Activated CD8-positive, alpha-beta memory T cell treated with anti-CD3 and anti-CD28 coated beads for 1 hour (primary cell): ENCODE measurements at places on chromosomes 5 and 9.

DNA sequence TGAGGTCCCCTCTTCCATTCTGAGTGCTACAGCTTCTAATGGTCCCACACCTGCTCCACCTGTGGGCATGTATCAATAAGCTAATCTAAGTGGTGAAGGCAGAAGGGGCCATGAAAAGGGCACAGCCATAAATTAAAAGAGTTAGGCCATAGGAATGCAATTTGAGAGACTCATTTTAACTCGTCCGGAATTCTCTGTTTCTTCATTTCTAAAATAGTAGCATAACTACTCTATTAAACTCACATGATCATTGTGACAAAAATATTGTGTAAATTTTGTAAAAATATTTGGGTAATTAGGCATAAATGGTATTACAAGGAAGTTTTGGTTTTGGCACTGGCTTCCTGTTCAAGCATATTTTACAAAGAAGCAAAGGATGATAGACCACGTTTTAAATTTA is 103.1 kb upstream of the TXNDC8 start:
- DNase-seq: no peak

DNA sequence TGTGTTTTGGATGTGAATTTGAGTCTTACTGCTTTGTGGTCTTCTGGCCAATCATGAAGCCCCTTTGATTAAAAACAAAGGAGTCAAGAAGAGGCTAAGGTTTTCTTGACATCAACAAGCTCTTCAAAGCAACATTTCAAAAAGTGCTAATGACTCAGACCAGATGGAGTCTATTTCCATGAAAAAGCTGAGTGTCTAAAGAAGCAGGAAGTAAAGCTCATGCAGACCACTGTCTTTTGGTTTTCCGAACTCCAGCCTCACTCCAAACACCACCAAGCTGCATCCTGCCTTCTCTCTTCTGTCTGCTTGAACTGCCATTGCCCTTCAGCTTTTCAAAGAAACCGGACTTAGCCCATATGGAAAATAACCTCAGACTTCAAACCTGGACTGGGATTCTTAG is 115.2 kb downstream of the PRDM6 start:
- DNase-seq: no peak

DNA sequence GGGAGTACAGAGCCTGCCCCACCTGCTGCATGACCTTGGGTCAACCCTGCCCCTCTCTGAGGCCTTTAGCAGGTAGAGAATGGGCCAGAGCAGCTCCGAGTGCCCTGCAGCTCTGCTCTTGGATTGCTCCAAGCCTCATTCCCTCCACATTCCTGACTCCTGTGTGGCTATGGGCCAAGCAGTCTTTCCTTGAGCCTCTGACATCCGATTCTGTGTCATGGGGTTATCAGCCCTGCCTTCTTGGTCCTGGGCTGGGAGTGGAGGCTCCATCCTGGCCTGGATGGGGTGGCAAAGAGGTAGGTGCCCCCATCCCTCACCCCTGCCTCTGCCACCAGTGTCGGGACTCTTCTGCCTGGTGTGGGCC is 13.7 kb downstream of the FPGS start:
- no peak for DNase-seq

DNA sequence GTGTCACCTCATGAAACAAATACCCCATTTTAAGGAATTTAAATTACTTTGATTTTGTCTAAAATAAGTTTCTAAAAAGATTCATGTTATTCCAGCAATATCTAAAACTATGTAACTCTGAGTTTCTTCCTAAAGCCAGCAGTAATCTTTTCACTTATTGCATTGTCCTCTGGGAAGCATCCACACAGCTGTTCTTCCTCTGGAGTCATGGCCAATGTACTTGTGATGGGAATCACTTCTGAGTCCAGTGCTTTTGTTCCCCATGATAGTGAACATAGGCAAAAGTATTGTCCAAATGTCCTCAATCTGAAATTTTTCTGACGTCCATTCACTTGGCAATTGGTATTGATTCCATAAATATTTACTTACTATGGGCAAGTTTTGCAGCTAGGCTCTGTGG is 125.0 kb downstream of the STARD4 start:
- DNase-seq: no peak

DNA sequence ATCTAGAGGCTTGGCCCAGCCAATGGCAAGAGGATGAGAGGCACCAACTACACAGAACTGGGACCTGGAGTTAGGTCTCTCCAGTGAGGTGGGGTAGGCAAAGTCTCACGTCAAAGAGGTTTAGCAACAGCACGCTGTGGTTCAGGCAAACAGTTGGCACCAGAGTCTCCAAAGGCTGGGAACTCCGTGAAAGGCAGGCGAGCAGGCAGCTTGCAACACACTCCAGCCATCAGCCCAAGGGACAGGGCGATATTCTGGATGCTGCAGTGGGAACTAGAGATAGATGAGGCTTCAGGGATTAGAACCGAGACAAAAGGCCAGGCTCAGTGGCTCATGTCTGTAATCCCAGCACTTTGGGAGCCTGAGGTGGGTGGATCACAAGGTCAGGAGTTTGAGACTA is 129.1 kb downstream of the PDZD2 start:
- DNase-seq: no peak

DNA sequence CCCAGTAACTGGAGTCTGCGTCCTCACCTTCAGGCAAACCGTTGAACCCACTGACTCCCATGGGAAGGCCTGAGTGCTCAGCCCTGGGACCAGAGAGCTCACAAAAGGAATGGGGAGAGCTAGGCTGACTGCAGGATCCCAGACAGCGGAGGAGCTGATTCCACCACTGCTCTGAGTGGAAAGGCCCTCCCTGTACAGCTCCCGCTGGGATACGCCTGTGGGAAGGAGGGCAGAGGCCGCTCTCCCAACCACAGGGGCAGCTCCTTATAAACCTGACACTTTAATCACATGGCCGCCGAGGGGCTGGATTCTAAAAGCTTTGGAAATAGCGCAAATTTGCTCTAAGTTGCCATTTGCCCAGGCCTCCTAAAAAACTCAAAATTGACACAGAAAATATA is 37.1 kb downstream of the DBH start:
- no peak for DNase-seq

GRCh38 chr5:148394587-148395019 is 10.8 kb downstream of the FBXO38 start:
- no peak for DNase-seq

GRCh38 chr9:133182151-133182550 is 18.4 kb upstream of the GBGT1 start:
- DNase-seq: no peak

DNA sequence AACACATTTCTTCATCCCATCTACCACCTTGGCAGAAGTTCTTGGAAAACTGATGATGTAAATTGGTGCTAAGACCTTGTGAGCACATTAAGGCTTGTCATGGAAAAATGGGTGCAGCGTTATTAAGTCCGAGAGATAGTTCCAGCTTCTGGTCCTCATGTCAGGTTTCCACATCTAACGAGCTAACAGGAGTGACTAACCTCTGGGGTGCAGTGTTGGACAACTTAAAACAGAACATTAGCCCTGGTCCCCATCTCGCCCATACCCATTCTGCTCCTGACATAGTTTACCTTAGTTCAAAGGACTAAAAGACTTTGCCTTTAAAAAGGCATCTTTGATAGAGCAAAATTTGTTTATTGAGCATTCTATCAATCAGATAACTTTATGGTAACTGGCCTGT is 128.0 kb downstream of the SLC1A3 start:
- DNase-seq: no peak

DNA sequence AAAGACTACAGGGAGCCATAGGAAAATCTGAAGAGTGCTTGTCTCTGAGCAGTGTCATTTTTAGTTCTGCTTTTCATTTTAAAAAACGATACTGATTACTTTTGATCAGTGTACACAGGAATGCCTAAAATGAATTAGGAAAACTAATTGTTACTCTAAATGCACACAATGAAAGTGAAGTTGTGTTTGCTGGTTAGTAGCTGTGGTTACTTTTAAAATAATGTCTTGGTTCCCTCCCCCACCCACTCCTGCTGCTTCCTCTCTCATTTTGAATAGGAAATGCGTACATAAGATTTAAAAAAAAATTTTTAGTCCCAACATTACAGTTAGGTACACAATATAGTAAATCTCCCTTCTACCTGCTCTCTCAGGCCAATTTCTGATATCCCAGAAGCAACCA is 47.5 kb upstream of the PLPP1 start:
- no peak for DNase-seq

GRCh38 chr5:88847420-88847819 is 35.6 kb downstream of the MEF2C start:
- DNase-seq: no peak

GRCh38 chr5:59684388-59685190 is 208.9 kb downstream of the PDE4D start:
- no peak for DNase-seq

DNA sequence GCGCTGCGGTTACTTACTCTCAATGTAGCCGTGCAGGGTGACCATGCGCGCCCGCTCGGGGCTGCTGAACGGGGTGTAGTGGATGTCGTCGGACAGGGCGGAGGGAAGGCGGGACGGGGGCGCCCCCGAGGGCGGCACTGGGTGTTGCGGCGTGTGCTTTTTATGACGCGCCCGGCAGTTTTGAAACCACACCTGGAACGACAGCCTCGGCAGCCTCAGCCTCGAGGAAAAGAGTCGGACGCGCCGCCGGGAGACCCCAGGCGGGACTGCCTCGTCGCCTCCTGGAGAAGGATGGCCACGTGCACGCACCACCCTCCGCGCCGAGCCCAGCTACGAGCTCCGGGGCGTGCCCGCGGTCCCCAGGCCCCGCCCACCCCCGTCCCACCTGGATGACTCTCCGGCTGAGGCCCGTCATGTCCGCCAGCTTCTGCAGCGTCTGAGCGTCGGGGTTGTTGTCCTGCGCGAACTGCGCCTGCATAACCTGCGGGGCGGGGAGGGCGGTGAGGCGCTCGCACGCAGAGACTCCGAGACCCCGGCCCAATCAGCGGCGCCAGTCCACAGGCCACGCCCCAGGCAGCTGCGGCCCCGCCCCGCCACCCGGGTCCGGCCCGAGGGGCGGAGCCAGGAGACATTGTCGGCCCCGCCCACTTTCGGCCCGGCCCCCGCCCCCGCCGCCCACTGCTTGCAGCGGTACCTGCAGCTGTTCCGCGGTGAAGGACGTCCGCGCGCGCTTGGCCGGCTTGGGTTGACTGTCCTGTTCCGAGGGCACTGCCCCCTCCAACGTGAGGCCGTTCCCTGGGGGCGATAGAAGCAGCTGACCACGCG is 15.0 kb downstream of the LHX6 start:
- peak; percentile 24 for DNase-seq

- no peak for DNase-seq
Measured at GRCh38 chr9:112881331-112881730, 9.3 kb downstream of the SLC46A2 start.

DNA sequence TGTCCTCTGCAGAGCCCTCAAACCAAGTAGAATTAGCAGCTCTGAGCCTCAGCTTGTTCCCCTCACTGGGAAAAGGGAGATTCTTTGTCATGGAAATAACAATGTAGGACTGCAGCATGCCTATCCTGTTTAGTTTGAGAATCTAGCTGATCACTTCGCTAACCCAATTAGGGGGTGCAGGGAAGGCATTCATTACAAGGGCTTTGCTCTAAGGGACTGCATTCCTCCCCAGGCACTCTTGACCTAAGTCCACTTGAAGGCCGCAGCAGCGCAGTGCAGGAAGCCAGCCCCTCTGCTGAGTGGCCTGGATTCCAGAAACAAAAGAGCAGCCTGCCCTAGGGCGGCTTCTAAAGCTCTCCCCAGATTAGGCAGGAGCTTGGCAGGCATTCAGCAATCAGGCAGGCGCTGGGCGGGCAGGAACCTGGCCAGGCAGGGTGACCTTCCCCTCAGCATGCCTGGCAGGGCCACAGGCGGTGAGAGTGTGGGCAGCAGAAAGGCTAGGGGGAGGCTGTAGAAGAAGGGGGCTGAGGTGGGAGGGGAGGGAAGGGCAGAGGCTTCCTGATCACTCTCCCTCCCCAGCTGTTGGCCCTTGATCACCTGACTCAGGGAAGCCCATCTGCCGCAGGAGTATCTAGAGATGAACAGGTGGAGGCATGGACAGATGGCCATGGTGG is 24.8 kb downstream of the CCNJL start:
- no peak for DNase-seq

GRCh38 chr5:168424594-168425323 is 61.5 kb upstream of the RARS1 start:
- DNase-seq: no peak

DNA sequence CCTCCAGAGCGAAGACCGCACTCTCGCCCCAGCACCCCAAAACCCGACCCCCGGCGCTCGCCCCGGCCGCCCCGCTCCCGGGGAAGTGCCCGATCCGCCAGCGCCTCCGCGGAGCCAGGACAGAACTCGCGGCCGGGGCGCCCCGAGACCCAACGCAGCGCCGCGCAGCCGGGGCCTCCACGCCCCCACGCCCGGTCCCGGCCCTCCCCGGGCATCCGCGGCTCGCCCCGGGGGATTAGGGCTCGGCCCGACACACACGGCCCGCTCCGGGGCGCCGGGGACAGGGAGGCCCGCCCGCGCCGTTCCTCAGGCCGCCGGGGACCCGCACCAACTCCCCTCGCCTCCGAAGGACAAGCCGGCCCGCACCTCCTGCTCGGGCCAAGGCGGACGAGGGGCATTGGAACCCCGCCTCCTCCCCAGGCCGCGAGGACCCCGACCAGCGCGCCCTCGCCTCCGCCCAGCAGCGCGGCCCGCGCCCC is 544 bp downstream of the FNBP1 start:
- DNase-seq: no peak

DNA sequence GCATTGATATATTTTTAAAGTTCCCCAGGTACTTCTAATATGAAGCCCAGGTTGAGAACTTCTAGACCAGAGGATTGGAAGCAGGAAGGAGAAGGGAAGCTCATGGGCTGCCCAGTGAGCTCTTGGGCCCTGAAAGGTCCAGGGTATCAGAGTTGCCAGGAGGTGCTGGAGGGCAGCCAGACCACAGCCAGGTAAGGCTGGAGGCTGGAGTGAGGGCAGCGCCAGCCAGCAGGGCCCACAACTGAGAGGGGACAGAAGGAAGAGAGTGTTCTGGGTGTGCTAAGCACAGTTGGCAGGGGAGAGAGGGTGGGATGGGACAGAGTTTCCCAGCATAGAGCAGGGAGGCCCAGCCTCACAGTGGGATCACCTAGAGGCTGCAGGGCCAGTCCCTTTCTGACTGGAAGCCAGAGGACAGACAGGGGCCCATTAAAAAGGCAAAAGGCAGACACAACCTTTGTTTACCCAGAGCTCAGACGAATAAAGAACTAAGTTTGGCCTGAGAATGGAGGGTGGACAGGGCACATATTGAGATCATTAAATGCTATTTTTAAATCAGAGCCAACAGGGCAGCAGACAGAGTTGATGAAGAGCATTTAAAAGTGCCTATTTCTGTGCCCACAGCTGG is 94.9 kb downstream of the PDE8B start:
- no peak for DNase-seq

GRCh38 chr5:32061236-32061635 is 112.9 kb downstream of the GOLPH3 start:
- no peak for DNase-seq
